ENCODE measurements at places on chromosomes 3 and 15.

- no peak for DNase-seq
Measured at GRCh38 chr3:153789380-153789779, 331.8 kb upstream of the ARHGEF26 start.

DNA sequence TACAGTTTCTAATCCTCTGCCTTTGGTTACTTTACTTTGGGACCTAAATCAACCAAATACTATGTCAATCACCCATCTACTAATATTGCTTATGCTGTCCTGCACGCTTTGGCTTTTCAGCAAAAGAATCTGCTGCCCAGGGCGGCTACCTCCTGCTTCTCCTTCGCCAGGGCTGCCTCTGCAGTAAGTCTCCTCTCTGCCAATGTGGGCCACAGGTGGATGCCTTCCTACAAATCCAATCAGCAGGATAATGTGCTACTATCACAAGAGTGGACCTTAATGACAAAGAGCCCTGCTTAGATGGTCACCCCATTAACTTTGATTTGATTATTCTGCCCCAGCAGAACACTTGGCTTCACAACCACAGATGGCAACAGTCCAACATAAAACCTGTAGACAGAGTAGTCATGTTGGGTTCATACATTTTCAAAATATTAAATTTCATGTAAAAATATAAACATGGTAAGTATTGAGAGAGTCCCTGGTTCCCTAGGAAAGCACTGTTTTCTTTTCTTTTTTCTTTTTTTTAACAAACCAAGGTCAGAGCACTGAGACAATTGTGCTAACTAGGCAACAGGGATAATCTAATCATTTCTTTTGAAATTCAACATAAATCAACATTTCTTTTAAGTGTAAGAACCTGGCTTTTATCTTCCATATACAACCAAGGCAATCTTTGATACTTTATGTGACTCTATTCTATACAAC, 298.3 kb downstream of the ZBTB20 start:
- DNase-seq: peak; percentile 42

DNA sequence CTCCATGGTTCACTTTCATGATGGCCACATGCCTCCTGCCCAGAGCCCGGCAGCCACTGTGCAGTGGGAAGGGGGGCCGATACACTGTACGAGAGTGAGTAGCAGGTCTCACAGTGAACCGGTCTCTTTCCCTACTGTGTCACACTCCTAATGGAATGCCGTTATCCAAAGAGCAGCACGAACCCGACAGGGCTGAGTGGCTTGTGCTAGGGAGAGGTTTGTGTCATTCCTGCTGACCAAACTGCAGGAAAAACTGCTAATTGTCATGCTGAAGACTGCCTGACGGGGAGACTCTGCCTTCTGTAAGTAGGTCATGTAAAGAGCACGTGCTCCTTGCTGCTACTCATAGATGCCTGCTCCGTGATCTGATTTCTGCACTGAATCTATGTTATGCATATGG, 105.1 kb downstream of the ARPP21 start:
- no peak for DNase-seq

DNA sequence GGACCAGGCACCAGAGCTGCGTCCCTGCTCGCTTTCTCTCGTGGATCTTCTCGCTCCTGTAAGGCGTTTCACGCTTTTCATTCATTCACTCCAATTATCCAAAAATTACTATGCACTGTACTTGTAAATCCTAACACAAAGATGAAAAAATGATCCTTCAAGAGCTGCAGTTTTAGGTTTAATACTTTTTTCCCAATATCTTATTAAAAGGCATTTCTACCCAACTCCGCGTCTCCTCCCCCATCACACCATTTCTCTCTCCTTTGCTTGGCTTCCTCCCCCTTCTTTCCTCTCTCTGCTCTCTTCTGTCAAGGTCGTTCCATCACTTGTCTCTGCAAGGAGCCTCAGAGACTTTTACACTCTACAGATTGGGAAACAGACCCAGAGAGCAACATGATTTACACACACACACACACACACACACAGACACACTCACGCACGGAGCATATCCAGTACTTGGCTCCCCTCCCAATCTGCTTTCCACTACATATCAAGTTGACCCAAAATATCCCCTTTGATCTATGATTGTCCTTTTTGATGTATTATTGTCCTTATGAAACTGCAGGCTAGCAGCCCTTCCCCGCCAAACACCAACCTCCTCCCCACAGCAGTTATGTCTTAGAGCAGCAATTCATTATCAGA, 479 bp upstream of the CLDN1 start:
- no peak for DNase-seq

DNA sequence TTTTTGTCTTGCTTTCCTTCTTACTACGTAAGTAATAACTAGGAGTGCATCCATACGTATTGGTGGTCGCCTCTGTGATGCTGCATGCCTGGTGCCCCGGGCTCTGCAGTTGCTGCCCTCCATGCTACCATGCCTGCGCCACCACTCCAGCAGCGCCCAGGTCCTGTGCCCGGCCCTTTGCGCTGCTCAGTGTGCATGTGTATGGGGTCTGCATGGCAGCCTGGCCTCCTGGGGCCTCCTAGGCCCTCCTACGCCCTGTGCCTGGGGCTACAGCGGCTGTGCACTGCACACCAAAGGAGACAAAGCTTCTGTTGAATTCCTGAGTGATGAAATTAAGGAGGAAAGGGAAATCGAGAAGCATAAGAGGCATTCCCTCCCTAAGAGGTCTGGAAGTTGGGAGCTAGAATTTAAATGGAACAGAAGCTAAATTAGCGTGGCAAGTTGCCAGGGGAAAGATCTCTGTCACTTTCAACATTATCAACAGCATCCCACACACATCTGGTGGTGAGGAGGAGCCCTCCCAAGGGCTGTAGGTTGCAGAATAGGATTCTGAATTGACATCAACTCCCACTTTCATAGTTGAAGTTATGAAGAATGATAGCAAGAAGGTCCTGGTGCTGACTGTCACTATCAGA, 275.0 kb upstream of the CHRM5 start:
- DNase-seq: no peak

- DNase-seq: no peak
Measured at GRCh38 chr3:174242311-174243041, 616.7 kb upstream of the NAALADL2 start.
